ENCODE measurements at places on chromosomes 6 and 20.

GRCh38 chr6:73801652-73802268 is 105.8 kb downstream of the CD109 start:
- DNase-seq = no peak

- no peak for DNase-seq
These were observed 760.7 kb downstream of the GRIK2 start for GRCh38 chr6:102154176-102154575.

DNA sequence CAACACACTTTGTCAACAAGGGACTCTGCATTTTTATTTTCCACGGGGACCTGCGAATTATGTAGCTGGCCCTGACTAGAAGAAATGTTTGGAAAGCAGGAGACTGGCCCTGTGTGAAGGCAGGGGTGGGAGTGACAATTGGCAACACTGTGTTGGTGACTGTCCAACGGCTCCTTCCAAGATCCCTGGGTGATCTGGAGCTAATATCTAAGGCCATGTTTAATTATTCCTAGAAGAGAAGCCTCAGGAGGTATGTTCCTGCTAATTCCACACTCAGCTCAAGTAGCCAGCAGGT is 13.7 kb downstream of the SLC22A23 start:
- no peak for DNase-seq

DNA sequence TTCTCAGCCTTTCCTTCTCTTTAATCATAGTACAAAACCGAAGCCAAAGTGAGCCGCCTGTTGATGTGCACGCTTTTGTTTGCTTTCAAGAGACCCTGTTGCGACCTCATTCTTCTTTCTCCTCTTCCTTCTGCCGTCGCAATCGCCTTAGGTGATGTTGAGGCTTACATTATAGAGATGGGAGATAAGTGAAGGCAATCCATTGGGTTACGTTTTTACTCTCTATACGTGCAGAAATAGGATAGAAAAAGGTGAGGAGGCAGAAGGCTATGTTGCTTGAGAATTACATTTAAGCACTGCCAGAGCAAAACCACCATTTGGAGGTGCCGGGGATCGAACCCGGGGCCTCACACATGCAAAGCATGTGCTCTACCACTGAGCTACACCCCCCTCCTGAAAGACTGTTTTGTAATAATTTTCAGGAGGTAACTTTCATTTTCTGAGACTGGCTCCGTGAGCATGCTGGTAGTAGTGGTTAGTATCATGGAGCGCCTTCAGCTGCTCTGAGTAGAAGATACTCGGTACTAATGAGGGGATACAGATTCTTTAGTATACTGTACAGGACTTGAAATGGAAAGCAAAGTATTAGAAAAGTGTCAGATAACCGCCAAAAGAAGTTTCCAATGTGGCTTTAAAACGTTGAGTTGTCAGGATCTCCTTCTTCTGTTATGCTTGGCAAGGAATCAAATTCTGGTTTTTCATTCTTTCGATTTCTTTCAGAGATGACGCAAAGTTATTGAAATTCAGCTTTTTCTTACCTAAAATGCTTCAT is 165.6 kb downstream of the TRIM27 start:
- peak; percentile 42 for DNase-seq

DNA sequence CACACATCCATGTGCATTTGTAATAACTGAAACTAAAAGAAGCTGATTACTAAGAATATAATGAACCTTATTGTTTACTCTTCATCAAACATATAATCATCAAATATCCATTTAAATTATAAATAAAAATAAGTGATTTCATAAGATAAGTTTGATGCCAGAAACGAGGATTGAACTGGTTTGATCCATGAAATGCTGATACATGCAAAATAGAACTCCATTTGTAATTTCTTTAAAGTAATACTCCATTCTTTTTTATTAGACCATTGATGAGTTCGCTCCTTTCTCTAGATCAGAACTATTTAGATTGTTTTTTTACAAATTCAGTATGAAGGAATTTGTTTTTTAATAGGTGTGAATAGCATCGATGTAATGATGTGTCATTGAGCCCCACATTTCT is 57.6 kb downstream of the EYS start:
- DNase-seq = no peak

DNA sequence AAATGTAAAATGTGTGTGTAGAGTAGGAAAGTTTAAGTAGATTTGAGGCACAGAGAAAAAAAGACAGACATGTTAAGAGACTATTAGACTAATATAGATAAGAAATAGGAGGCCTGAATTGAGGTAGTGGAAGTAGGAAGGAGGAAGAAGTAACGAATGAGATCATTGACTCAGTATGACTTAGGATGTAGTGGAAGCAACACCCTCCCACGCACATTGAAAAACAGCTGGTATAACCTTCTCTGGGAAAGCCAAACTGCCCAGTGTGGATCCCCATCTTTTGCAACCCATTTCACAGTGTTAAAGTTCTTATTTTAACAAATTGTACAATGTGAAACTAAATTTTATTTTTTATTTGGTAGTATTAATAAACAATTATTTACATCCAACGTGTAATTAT is 89.1 kb downstream of the GRIK2 start:
- no peak for DNase-seq

DNA sequence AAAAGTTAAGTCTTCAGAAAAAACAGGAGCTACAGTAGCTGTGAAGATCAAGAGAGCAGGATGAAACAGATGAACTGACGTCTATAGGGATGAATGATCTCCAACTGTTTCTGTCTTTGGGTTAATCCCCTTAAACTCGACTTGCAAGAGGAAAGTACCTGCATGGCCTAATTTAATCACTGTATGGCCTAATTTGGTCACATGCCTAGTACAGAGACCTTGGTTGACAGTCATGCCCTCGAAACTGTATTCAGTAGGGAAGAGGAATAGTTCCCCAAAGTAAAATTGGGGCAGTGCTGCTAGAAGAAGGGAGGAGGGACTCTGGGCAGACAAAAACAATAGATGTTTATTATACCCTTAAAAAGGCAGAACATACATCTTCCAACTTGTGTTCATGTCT is 10.0 kb upstream of the SMAP1 start:
- no peak for DNase-seq

DNA sequence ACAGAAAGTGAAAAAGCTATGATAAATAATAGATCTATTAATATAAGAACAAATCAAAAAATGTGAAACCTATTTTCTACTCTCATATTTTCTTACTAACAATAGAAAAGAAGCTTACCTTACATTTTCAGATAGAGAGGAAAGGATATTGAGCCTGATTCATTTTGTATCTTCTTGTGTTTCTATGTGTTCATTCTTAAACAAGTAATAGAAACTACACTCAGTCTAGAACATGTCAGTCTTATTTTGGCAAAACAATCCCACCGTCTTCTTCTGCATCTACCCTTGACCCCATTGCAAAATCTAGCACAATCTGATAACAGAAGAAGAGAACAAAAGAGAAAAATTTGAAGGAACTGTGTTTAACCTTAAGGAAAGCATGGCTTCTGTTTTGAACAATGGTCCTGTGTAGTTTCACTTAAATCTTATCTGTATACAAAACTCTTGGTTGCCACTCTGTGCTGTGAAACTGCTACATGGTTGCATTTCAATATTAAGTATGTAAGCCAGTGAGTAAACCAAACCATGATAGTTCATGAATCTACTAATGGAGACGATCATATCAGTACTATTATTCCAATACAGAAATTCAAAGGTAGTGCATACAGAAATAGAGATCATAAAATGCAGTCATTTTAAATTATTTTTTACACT is 69.5 kb upstream of the LGSN start:
- DNase-seq = no peak

DNA sequence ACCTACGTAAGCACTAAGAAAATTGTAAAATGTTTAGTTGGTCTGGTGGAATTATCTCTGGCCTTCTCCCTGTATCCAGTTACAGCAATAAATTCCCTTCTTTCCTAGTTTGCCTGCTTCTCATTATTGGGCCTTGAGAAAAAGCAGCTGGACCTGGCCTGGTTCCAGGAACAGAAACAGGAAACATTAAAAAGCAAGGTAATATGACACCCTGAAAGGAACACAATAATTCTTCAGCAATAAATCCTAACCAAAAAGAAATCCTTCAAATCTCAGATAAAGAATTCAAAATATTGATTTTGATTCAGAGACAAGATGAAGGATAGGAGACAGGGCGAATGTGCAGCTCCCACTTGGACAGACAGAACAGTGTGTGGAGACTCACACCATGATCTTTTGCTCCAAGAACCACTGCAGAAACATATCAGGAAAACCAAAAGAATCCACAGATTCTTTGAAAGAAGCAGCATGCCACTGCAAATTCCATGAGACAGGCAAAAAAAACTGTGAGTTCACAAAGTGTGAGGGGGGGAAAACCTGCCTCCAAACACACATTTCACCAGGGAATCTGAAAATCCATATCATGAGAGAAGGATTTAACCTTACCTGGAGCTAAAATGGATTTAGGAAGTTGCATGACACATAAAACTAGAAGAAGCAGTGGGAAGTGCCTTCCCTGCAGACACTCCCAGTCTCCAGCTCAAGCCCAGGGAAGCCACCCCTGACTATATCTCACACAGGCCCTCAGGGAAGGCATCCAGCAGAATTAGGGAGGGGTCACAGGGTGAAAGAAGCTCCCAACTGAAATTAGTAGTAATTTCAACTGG is 28.9 kb downstream of the TREM1 start:
- DNase-seq = no peak

GRCh38 chr20:44632103-44632752 is 19.3 kb downstream of the ADA start:
- DNase-seq = no peak

GRCh38 chr20:48283470-48284110 is 498.3 kb upstream of the SULF2 start:
- peak; percentile 34 for DNase-seq

GRCh38 chr6:36079601-36080000 is 50.7 kb upstream of the MAPK13 start:
- no peak for DNase-seq
